NCI-H2029 treated with DMSO at 0.1 percent for 48 hours (cell line): ENCODE measurements at places on chromosomes 1 and 21.

DNA sequence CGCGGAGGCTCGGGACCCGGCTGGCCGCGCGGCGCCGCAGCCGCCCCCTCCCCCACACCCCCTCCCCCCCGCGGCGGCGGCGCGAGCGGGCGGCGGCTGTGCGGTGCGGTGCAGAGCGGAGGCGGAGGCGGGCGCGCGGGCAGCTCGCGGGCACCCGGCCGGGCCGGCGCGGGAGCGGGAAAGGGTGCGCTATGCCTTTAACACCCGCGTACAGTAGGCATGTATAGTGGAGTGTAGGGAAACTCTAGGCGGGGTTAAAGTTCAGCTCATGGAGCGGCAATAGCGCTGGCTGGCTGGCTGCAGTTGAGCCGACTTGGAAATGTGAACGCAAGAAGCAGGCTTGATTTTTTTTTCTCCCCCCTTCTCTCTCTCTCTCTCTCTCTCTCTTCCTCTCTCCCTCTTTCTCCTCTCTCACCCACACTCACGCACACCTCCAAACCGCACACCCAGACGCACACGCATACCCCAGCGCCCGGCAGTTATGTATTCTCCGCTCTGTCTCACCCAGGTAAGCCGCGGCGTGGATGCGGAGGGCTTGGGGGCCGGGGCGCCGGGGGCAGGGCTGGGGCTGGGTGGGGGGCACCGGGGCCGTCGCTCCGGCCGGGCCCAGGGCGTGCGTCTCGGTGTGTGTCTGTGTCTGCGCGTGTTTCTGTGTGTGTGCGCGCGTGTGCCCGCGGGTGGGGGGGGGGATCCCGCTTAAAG is at the start of gene NFIA:
NFIA (plus strand) TSS at position 251 of the 702 bp plus-strand sequence.
- DNase-seq: peak; percentile 80

- DNase-seq: no peak
Measured at GRCh38 chr1:170699696-170700095, 35.8 kb downstream of the PRRX1 start.

- no peak for DNase-seq
Measured at GRCh38 chr1:117198097-117198496, 12.6 kb downstream of the VTCN1 start.

DNA sequence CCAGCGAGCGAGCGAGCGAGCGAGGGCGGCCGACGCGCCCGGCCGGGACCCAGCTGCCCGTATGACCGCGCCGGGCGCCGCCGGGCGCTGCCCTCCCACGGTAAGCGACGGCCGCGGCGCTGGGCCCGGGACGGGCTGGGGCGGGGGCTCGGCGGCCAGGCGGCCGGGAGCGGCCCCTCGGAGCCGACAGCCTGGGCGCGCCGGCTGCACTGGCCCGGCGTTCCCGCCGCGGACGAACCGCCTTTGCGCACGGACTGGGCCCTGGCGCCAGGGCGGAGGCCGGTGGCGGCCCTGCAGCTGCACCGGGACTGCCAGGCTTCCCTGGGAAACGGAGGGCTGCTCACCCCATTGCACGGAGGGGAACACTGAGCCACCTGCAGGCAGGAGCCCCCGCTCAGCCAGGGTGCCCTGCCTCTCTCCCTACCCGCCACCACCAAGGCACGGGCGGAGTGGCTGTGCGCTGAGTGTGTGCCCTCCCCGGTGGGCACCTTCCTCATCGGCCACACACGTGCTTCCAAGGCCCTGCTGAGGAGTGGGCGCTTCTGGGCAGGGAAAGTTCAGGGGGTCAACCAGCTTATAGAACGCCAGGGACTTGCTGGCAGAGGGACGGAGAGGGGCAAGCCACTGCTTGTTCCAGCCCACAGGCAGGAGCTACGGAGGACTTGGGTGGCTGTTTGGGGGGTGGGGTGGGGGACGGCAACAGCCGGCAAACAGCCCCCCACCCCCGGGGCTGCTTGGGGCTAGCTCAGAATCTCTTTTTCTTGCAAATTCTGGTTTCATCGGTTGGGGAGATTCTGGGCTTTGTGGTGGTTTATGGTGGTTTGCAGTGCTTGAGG is 532 bp downstream of the CSF1 start:
- no peak for DNase-seq

- no peak for DNase-seq
Measured at GRCh38 chr1:170640581-170640980, 23.4 kb upstream of the PRRX1 start.

DNA sequence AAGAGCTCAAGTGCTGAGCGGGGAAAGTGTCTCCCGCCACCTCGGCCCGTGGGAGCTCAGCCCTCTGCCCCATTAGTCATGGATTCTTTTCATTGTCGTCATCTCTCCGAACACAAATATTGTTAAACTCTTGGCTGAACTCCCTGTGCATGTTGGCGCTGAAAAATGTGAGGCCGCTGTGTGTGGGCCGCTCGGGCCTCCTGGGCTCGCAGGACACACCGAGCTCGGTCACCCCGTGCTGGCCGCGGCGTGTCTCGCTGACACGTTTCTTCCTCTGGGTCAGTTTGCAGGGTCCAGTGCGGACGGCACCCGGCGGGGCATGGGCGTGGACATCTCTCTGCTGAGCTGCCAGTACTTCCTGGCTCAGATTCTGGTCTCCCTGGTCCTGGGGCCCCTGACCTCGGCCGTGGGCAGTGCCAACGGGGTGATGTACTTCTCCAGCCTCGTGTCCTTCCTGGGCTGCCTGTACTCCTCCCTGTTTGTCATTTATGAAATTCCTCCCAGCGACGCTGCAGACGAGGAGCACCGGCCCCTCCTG is 25.6 kb downstream of the SLC45A1 start:
- DNase-seq: no peak

GRCh38 chr1:213014642-213015041 is 1.0 kb downstream of the ANGEL2 start:
- DNase-seq: no peak

DNA sequence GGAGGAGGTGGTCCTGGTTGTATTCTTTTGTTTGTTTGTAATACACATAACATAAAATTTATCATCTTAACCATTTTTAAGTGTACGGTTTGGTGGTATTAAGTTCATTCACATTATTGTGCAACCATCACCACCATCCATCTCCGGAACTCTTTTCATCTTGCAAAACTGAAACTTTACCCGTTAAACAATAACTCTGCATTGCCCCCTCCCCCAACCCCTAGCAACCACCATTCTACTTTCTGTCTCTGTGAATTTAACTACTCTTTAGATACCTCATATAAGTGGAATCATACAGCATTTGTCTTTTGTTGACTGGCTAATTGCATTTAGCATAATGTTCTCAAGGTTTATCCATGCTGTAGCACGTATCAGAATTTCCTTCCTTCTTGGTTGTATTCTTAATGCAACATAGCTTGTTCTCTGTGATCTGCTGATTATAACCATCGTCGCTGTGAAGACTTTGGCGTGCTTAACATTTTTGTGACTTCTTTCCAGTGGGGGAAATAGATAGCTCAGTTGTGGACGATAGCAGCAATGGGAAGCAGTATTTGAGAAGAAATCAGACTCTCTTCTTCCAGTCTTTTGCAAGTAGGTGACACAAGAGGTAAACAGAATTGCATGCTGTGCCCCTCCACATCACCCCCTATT is 117.5 kb upstream of the HOOK1 start:
- DNase-seq: no peak

GRCh38 chr1:108884968-108885367 is 8.2 kb downstream of the GPSM2 start:
- no peak for DNase-seq

GRCh38 chr1:18176619-18177018 is 69.0 kb downstream of the IGSF21 start:
- no peak for DNase-seq
